ENCODE measurements at places on chromosomes 7 and 10.

GRCh38 chr7:117781707-117782106 is 91.5 kb downstream of the CTTNBP2 start:
- DNase-seq = no peak

- no peak for DNase-seq
Measured at GRCh38 chr10:80133206-80133605, 676 bp downstream of the PLAC9 start.

GRCh38 chr10:116840389-116841075 is 8.8 kb upstream of the ENO4 start:
- DNase-seq = no peak

GRCh38 chr10:120486671-120487205 is 29.7 kb downstream of the PLPP4 start:
- DNase-seq = no peak

DNA sequence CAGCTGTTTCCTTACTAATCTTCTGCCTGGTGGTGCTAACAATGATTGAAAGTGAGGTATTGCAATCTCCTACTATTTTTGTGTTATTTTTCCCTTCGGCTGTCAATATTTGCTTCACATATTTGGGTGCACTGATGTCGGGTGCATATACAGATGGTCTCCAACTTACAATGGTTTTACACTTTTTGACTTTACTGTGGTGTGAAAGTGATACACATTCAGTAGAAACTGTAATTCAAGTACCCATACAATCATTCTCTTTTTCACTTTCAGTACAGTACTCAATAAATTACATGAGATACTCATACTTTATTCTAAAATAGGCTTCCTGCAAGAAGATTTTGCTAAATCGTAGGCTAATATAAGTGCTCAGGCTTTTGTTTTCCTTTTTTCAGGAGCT is 73.2 kb downstream of the RNF216 start:
- no peak for DNase-seq

- no peak for DNase-seq
Measured at GRCh38 chr10:86073199-86073977, 293.2 kb downstream of the GRID1 start.

- DNase-seq = no peak
Measured at GRCh38 chr7:28528899-28529298, 116.6 kb downstream of the CREB5 start.

DNA sequence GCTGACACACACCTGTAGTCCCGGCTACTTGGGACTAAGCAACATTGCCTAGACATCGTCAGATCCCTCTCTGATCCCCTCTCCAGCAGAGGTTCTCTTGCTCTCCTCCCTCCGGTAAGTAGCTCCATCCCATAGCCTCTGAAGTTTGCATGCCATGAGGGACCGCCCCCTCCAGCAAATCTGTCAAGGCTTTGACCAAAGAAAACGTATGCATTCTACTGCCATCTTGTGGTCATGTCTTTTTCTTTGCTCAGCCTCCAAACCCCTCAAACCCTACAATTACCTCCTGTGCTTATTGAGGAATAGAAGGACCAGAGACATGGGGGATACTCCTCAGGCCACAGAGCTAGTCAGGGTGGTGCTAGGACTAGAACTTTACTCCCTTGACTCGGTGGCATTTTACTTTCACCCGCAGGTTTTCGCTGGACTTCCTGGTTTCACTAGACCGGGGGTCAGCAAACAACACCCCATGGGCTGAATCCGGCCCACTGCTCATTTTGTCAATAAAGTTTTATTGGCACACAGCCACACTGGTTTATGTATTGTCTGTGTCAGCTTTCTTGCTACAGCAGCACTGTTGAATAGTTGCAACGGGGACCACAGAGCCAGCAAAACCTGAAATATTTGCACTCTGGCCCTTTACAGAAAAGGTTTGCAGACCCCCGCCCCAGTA is 202.6 kb upstream of the FOXK1 start:
- DNase-seq = no peak

DNA sequence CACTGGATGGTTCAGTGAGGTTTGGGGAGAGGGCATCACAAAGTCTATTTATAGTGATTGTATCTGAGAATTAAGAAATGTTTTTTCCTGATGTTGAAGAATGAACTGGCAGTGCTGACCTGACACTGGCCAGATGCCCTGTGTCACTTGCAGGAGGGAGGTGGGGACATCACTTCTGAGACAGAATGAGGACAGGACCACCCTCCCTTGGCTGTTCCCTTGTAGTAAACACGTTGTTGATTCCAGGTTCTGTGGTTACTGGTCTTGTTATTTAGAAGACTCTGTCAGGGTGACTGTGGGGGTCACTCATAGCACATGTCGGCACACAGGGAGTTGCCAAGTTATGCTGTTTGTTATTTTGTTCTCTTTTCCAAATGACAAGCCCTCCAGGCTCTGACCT is 126.4 kb downstream of the ADCY1 start:
- no peak for DNase-seq

DNA sequence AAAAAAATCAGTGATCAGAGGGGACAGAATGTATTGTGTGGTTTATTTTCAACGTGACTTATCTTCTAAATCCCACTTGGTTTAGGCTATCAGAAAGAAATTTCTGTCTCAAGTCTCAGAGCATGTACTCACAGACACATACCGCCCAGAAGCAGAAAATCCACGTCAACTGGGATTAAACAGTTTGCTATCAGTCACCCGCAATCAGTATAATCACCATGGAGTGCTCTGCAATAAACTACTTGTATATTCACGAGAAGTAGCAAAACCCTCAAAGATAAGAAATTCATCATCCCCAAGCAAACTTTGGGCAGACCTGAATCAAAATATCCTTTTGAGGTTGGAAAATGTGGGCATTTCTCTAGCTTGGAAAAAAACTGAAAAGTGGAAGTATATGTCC is 259.1 kb downstream of the FGFR2 start:
- DNase-seq = no peak

DNA sequence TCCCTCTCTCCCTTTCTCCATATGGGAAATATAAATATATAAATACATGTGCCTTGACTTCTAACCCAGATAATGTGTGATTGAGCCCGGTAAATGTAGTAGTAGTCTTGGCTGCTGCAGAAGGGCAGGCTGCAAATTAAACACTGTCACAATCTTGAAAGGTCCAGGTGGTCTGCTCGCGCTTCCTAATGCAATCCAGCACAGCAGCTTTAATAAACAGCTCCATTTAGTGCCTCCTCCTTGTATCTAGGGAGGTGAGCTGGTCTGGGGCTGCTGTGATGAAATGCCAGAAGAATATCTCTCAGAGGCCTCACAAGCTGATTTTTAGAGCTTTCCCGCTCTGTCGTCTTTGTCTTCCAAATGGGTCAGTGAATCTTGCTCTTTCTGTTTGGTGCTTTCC is 782 bp downstream of the POU6F2 start:
- DNase-seq = no peak

GRCh38 chr7:33101906-33102305 is 7.3 kb downstream of the RP9 start:
- DNase-seq = no peak

DNA sequence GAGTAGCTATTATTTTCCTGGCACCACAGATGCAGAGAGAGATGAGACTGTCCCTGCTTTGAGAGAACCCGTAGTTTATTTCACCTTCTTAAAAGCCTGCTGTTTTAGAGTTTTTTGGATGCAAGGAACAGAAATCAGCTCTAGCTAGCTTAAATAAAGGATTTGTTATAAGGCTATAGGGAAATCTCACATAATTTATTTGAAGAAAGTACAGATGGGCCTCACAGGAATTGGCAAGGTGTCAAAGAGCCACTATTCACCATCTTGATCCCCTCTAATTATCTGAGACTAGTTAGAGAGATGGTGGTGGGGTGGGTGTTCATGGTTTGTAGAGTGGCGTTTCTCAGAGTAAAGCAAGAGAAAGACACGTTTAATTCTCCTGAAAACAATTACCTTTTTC is 7.3 kb downstream of the KMT2E start:
- DNase-seq = no peak

- no peak for DNase-seq
Measured at GRCh38 chr10:59877191-59877671, 29.1 kb downstream of the CCDC6 start.

- no peak for DNase-seq
Measured at GRCh38 chr7:85489498-85489897, 302.6 kb upstream of the SEMA3D start.

- no peak for DNase-seq
Measured at GRCh38 chr10:101612872-101613271, 24.8 kb downstream of the DPCD start.

GRCh38 chr10:20713420-20713819 is 183.7 kb downstream of the NEBL start:
- no peak for DNase-seq

DNA sequence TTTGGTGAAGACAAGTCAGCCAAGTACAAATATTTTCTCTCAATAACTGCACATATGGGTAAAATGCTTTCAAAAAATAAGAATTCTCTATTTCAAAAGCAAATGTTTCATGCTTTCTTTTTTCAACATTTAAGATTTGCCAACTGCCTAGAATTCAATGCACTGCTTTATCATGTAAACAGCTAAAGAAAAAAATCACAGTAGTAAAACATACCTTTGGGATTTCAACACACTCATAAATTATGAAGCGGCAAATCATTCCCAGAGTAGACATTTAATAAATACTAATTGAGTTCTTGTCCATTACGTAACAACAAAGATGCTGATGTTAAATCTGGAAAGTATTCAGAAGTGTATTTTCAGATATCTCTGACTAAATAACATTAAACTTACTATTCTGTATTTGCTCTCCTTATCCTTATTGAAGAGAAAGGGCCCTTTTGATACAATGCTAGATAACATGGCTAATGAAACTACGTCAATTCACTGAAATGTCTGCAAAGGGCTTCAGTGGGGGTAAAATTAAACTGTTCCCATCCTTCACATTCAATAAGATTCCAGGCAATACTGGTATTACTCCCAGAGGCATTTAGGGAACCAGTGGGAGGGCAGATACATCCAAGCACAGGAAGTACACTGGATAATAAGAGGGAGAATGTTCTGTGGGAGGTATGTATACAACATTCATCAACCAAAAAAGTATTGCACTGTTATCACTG is 13.9 kb downstream of the NAPEPLD start:
- no peak for DNase-seq

GRCh38 chr10:96306516-96306915 is 2.3 kb downstream of the DNTT start:
- no peak for DNase-seq

GRCh38 chr7:99837649-99838361 is 10.0 kb downstream of the CYP3A43 start:
- no peak for DNase-seq

- DNase-seq = no peak
Measured at GRCh38 chr10:45624724-45625123, 47.8 kb downstream of the ZFAND4 start.

GRCh38 chr10:126059076-126059826 is 162.9 kb downstream of the FANK1 start:
- no peak for DNase-seq

- DNase-seq = no peak
Measured at GRCh38 chr10:28250358-28250757, 52.5 kb downstream of the MPP7 start.

DNA sequence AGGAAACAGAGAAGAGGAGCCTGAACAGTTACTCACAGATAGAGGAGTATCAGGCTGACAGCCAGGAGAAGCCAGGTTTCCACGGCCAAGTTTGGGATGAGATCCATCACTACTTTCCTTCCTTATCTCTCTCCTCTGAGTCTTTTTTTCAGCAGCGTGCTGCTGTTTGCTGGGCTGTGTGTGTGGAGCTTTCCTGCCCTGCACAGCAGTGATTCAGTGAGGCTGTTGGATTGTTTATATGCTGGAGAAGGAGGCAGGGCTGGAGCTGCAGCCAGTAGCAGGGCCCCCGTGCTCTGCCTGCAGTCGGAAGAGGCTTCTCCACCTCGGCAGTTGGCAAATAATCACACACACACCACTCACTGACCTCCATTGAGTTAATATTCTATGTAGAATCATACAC is at the start of gene CYP3A7:
Gene CYP3A7 (minus strand): TSS at position 210 of the 400 bp plus-strand sequence. CDS start 103 bp downstream, at position 107.
- no peak for DNase-seq

DNA sequence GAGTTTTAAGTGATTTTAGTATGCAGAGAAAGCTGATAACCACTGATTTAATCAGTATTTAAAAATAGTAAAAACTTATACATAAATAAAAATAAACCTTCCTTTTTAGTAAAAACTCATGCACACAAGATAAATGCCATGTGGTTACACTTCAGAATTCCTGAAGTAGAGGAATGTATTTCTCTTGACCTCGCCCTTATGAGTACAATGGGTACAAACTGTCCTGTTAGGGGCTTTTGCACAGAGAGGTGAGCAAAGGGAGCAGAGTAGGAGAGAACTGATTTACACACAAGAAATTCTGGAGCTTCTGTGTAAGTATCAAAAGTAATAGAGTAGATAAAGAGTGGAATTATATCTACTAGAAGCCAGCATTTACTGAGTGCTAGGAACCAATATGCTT is 279.6 kb downstream of the PPP1R3A start:
- DNase-seq = no peak

All from activated CD8-positive, alpha-beta memory T cell treated with anti-CD3 and anti-CD28 coated beads for 1 hour (primary cell).